ENCODE measurements at places on chromosomes 12 and 14.

GRCh38 chr14:99690636-99691035 is 6.5 kb downstream of the CYP46A1 start:
- DNase-seq: no peak

DNA sequence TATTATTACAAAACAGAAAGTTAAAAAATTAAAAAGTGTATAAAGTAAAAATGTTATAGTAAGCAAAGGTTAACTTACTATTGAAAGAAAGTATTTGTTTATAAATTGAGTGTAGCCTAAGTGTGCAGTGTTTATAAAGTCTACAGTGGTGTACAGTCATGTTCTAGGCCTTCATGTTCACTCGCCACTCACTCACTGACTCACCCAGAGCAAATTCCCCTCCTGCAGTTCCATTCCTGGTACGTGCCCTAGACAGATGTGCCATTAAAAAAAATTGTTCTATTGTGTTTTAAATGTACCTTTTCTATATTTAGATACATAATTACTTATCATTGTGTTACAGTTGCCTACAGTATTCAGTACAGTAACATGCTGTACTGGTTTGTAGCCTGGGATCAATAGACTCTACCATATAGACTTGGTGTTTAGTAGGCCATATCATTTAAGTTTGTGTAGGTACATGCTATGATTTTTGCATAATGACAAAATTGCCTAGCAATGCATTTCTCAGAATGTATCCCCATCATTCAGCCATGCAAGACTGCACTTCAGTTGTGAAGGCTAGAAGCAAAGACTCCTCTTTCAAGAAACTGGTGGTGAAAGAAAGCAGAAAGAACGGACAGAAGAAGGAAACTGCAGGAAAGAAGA is 100.6 kb downstream of the DACT1 start:
- DNase-seq: no peak

GRCh38 chr14:102223682-102224081 is 81.3 kb downstream of the MOK start:
- DNase-seq: no peak

- DNase-seq: no peak
Observed at GRCh38 chr12:116591855-116592637, 32.9 kb downstream of the MAP1LC3B2 start.

GRCh38 chr12:119936705-119937311 is 52.2 kb upstream of the BICDL1 start:
- DNase-seq: no peak

GRCh38 chr12:118908811-118909210 is 72.5 kb upstream of the SRRM4 start:
- DNase-seq: no peak

GRCh38 chr12:113244047-113244460 is 22.8 kb downstream of the TPCN1 start:
- DNase-seq: no peak

DNA sequence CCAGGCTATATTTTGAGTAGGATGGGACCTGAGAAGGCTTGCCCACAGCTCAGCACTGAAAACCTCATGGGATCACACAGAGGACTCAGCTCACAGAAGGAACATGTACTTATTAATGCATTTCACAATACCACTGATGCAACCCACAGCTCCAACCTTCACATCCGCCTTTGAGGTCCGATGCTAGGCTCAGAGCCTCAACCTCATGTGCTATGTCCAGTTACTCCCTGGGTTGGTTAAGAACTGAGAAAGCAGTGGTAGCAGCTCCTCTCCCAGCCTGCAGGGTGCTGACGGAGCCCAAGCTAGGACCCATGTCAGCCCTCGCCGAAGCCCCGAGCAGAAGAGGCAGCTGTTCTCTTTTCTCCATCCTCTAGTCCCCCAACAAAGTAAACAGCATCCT is 52.9 kb downstream of the SPTB start:
- no peak for DNase-seq

DNA sequence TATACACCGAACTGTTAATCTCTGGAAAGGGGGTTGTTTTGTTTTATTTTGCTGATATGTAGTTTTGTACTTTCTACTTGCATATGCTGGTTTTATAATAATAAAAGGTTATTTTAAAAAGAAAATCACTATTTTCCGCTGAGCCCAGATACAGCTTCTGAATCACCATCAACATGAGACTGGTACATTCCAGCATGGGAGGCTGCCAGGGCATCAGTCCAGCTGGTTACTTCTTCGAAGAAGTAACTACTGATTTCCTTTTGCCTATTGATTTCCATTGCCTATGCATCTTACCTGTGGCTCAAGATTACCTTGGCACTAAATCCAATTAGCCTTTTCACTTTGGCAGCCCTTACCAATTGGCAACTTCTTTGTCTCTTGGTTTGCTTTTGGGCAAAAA is 11.7 kb upstream of the OSBPL8 start:
- no peak for DNase-seq

GRCh38 chr12:47858511-47859266 is 39.0 kb upstream of the HDAC7 start:
- DNase-seq: no peak

DNA sequence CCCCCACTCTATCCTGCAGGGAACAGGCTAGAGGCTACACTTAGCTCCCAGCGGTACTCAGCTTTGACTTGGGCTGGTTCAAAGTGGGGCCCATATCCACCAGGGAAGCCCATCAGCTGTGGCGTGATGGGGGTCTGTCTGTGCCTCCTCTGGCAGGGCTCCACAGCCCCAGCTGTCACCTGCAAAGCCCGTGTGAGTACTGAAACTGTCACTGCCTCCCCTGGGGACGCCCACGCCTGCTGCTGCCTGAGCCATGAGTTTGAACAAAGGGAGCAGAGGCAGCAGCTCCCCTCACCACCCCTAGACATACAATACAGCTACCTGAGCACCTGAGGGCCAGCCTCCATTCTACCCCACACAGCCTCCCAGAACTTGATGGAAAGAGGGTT is 5.0 kb downstream of the REM2 start:
- peak; percentile 45 for DNase-seq

DNA sequence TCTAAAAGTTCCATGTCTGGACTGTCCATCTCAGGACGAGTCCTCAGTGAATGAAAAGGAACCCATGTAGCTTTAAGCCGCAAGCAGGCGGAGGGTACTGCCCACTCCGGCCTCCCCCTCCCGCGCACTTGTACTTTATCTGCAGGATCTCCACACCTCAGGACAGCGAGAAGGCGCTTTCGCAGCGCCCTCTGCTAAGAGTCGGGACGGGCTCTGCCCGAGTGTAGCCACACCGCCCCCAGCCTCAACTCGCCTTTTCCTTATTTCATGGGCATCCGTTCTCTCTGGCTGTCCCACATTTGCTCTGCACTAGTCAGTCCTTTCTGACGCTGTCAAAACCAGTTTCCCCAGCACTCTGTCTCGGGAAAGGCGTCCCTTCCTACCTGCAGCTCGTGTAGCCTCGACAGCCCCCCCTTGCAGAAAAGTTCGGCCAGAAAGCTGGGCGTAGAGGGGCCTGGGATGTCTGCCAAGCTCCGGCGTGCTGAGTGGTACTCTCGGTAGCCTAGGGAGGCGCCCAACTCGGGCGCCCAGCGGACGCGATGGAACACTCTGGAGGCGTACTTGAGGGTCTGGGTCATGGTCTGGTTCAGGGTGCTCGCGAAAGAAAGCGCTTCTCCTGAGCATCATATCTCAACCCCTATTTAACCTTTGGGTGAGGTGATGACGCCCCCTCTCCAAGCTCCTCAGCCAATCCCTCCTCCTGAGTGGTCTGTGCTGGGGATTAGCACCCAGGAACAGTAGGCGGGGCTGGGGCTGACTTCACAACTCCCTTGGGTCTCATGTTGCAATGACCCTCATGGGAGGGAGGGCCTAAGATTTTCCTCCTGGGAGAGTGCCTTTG is at the start of gene CYP27B1:
TSS of gene CYP27B1 (minus strand) at position 615 of the 841 bp plus-strand sequence. CDS start at position 578, 37 bp downstream.
- no peak for DNase-seq

DNA sequence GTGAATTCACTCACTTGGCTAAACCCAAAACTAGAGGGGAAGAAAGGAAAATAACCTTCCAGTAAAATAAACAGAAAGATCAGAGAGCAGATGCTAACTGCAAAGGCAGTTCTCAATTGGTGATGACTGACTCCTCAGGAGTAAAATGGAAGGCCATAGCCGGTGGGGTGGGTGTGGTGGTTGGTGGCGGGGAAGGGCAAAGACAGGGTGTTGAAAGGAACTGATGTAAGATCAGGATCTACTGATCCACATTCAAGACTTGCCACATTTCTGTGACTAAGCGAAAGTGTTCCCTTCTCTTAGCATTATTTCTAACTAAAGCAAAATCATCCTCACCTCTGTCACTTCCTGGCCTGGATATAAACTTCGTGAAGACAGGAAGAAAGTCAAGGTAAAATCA is 26.3 kb upstream of the TC2N start:
- DNase-seq: peak; percentile 68

GRCh38 chr12:14156606-14157005 is 175.2 kb upstream of the GRIN2B start:
- DNase-seq: no peak

- DNase-seq: no peak
Observed at GRCh38 chr12:121196902-121197301, 13.0 kb upstream of the P2RX4 start.

- no peak for DNase-seq
Observed at GRCh38 chr12:75822416-75822815, 209.2 kb downstream of the PHLDA1 start.

- DNase-seq: no peak
Observed at GRCh38 chr14:63951021-63951420, 98.2 kb downstream of the SYNE2 start.

DNA sequence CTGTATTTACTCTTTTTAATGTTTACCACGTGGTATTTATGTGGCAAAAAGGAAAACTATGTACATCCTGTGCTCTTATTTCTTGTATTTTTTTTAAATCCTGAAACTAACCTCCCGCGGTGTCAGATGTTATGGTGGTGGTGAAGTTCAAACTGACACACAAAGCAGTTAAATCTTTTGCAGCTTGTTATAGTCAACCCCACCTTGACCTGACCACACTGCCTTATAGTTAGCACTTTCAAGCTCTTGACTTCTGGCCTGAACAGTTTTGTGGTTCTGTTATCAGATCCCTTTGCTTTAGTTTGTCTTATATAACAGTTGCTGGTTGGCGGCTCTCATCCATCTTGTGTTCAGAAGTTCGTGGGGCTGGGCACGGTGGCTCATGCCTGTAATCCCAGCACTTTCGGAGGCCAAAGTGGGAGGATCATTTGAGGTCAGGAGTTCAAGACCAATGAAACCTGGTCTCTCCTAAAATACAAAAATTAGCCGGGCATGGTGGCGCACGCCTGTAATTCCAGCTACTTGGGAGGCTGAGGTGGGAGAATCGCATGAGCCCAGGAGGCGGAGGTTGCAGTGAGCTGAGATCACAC is 2.1 kb downstream of the UNG start:
- no peak for DNase-seq

- DNase-seq: no peak
Observed at GRCh38 chr12:75634244-75635222, 123.1 kb upstream of the KRR1 start.

DNA sequence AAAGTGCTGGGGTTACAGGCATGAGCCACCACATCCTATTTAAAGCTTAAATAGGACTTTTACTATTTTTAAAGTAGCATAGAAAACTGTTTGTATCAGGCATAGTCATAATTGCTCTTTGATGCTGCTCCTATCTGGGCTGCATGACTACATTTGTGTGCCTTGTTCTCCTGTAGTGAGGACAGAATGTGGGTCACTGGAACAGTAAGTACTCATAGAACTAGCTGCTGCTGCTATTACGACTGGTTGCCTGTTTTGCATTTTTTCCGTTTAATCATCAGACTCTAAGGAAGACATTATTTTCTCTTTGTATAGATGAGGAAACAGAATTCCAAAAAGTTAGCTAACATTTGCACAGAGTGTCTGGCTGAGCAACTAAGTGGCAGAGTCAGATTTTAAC is 42.8 kb downstream of the ZC3H14 start:
- no peak for DNase-seq

DNA sequence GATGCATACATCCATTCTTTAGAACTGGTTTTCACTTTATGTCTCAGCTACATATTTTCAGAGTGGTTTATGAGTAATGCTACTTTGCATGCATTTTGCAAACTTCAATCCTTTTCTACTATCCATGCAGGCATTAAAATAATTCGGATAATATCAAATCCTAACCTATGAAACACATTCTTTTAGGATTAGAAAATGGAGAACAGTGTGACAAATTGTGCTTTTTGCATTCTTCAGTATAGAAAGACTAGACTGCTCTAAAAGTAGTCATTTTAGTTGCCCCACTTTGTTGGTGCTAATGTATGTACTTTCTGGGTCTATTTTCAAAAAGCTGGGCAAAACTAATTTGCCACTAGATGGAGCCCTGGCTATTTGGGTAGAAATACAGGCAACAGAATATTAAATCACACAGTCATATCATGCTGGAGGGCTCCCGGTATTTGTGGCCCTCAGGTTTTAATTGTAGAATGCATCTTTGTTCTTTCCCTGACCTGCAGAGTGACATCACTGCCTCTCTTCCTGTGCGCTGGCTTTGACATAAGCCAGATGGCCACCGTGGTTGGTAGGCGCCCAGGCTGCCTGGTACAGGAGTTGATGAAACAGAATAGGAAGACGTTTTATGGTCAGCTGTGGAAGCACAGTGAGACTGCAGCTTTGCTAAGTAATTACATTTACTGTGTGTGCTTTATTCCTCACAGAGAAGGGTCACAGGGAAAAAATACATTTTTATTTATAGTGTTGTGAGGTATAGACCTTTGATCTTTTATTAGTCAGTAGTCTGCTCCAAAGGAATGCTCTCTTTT is 28.1 kb downstream of the MSRB3 start:
- no peak for DNase-seq

- DNase-seq: no peak
Observed at GRCh38 chr14:102421411-102422057, 58.8 kb downstream of the TECPR2 start.

GRCh38 chr14:32244404-32244803 is 41.3 kb upstream of the RNU6-8 start:
- DNase-seq: no peak

GRCh38 chr12:43869184-43869583 is 33.3 kb downstream of the TMEM117 start:
- no peak for DNase-seq

- DNase-seq: no peak
Observed at GRCh38 chr14:79475887-79476532, 735.3 kb downstream of the DIO2 start.

GRCh38 chr14:100076133-100076532 is 10.9 kb downstream of the EVL start:
- peak; percentile 56 for DNase-seq

- DNase-seq: no peak
Observed at GRCh38 chr14:105013150-105013785, 7.6 kb downstream of the CDCA4 start.
